ENCODE measurements at places on chromosomes 16 and 17.

DNA sequence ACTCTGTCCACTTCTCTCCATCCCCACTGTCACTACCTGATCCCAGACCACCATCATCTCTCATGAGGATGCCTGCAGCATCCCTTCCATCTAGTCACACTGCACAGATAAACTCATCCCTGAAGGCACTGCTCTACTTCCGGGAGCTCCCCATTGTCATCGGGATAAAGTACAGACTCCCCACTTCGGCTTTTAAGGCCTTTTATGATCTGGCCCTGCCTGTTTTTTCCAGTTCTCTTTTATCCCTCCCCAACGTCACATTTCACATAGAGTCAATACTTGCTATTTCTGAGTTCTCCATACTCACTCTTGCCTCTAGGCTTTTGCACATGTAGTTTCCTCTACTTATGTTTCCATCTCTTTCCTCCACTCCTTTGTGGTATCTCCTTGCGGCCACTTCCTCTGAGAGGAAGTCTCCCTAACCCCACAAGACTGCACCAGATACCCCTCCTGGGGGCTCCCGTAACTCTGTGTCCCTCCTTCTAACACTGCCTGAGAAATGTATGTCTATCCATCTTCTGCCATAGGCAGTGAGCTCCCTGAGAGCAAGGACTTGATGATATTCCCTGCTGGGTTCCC, 66.9 kb downstream of the COPRS start:
- no peak for DNase-seq

DNA sequence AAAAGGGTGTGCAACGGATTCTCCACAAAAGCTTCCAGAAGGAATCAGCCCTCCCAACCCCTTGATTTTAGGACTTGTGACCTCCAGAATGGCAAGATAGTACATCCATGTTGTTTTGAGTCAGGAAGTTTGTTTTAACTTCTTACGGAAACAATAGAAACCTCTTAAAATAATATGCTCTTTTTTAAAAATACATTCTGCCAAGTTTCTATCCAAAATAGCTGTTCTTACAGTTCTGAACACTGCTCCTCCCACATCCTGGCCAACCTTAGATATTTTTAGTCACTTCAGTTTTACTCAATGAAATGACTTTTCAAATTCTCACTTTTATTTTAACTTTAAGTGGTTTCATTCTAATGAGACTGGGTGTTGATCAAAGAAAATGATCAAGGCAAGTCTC, 156.4 kb downstream of the ZNF18 start:
- DNase-seq, result no peak

DNA sequence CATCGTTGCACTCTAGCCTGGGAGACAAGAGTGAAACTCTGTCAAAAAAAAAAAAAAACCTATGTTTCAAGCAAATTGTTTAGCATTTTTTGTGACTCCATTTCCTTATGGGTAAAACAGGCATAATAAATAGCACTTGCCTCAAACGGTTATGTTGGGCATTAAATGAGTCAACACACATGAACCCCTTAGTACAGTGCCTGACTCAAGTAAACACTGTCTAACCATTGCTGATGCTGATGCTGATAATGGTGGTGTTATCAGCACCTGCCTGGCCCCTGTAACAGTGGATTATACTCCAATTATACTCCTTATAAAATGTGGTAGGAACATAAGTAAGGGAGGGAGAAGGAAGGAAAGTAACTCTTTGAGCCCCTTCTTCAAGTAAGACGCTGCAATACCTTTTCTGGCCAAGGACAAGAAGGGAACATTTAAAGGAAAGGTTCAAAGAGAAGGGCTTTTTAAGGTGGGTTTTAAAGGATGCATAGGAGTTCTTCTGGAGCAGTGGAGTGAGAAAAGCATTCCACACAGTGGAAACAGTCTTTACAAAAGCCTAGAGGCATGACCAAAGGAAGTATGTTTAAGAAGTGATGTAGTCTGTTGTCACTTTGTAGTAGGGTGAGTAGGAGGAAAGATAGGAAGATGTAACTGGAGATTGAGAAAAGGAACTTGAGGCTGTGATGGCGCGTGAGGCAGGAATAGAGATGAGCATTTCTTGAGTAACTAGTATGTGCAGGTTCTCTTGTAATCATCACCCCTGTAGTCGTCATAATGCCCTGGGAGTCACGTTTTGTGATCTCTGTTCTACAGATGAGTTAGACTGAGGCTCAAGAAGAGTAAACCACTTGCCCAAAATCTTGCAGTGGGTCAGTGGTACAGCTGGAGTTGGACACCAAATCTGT, 4.3 kb downstream of the SCNN1B start:
- no peak for DNase-seq

DNA sequence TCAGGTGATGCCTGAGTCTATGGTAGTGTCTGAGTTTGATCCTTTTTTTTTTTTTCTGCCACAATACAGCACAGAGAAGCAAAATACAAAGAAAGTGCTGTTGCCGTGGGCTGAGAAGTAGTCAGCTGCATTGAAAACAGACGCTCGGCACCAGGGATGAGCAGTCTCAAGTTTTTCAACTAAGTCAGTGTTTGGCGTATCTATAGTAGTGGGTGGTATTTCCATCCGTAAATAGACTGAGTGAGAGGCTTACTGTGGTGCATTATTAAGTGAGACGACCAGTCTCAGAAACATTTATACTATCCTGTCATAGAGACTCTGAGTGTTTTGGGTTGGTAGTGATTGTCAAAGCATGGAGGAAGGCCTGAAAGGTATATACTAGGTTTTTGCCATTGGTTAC, 221.3 kb downstream of the SNX29 start:
- DNase-seq, result no peak

- no peak for DNase-seq
Observed at GRCh38 chr16:64532691-64533090, 589.2 kb downstream of the CDH11 start.

- no peak for DNase-seq
Observed at GRCh38 chr16:12406158-12406557, 397.5 kb downstream of the CPPED1 start.

Measured in activated naive CD4-positive, alpha-beta T cell treated with Interleukin-2 at 50 U/mL for 16 hours (primary cell).